ENCODE measurements at places on chromosomes 11 and 22.

DNA sequence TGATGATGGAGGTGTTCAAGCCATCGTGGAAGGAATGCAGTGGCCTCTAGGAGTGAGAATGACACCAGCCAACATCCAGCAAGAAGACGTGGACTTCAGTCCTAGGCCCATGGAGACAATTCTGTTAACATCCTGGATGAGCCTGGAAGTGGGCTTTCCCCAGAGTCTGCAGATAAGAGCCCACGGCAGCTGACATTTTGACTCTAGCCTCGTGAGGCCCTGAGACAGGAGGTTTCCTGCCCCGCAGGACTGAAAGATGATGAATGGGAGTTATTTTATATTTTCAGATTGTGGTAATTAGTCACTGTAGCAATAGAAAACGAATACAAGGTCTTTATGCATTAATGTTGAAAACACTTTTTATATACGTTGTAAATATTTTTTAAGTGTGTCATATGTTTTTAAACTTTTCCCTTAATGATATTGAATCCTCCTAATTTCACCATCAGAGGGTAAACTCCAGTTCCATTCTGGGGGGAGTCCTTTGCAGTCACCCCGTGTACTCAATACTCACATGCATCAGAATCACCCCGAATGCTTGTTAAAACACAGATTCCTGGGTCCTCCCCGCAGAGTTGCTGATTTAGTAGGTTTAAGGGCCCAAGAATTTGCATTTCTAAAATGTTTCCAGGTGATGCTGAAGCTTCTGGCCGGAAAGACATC, 570 bp upstream of the TPCN2 start:
- no peak for DNase-seq

- DNase-seq: no peak
Measured at GRCh38 chr11:17443423-17443822, 33.2 kb downstream of the ABCC8 start.

- no peak for DNase-seq
Measured at GRCh38 chr11:102781676-102782075, 1.2 kb upstream of the MMP10 start.

DNA sequence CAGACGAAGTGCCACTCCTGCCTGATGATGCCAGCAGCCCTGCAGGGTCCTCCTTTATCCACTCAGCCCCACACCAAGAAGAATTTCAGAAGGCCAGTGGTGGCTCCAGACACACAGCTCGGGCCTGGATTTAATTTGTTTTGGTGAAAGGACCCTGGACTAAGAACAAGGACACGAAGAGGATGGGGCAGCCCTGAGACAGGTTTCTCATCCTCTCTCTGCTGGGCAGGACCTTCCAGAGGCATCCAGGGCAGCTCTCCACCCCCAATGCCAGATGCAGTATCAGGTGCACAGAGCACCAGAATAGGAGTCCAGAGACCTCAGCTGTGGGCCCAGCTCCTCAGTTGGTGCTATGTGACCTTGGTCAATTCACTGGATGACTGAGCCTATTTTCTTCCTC, 72.0 kb downstream of the TRIM29 start:
- DNase-seq: no peak

DNA sequence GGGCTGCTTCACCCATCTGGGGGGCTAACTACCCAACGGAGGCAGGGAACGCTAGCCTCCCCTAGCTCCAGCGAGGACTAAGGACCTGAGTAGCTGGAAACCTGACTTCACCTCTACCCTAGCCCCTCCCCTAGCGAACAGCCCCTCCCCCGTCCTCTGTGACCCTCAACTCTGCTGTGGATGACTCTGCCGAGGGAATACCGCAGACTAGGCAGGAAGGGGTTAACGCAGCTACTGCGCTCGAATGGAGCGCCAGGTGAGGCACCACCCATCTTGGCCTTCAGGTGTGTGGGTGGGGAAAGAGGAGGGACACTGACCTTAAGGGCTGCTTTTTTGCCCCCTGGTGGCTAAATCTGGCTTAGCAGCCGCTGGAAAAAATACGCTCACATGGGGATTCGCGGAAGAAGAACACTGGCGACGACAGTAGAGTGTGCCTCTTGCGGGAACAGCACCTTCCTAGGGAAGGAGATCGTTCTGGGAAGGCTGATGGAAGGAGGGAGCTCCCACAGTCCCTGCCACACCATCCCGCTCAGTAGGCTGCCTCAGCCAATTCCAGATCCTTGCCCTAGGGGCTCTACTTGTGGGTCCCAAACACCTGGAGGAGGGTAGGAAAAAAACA, 4.5 kb upstream of the BCL9L start:
- DNase-seq: peak; percentile 57

- no peak for DNase-seq
Measured at GRCh38 chr22:28627791-28628190, 51.8 kb downstream of the TTC28 start.

DNA sequence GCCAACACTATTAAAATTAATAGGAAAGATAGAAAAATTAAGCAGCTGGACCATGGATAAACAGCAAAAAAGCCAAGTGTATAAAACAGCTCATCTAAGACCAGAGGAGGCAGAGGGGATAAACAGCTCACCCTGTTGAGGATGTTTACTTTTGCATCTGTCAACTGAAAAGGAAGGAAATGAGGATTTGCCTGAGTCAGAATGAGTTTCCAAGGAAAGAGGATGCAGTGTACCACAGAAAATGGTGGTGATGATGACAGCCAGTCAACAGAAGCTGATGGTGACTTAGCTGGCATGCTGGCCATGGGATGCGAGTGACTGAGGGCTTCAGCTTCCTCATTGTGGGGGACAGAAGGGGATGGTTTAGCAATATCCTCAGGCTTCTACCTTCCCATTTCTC, 183.5 kb downstream of the KIRREL3 start:
- peak; percentile 64 for DNase-seq

GRCh38 chr22:45476814-45477213, 25.9 kb upstream of the FBLN1 start:
- DNase-seq: peak; percentile 21

- DNase-seq: peak; percentile 84
Measured at GRCh38 chr11:12704049-12704448, 29.8 kb downstream of the TEAD1 start.

DNA sequence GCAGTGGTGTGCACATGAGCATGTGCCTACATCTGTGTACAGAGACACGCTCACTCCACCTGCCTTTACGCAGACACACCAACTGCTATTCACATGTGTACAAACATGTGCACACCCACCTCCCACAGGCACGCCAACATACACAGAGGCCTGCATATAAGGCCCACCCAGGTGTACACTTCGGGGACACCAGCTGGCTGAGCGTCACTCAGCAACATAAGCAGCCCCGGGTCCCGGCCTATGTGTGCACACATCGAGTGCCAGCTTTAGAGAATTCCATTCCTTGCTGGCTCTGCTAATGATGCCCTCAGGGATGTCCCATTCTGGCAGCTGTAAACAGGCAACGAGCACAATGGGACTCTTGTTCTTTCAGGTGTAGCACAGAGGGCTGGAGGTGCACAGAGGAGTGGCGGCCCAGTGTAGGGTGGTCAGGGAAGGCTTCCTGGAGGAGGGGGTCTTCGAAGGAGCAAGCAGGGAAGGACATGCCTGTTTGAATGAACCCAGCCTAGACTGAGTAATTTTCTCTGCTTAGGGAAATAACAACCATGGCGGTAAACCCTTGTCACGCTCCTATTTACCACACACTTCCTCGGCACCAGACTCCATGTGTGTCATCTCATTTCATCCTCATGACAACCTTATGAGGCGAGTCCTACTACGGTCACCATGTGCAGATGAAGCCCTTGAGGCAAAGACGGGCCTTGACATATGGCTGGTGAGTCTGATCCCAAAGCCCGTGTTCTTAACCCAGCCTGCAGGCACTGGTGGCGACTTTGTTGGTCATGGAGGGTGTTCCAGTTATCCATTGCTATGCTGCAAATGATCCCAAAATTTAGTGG, 35.1 kb downstream of the RPL3 start:
- no peak for DNase-seq

DNA sequence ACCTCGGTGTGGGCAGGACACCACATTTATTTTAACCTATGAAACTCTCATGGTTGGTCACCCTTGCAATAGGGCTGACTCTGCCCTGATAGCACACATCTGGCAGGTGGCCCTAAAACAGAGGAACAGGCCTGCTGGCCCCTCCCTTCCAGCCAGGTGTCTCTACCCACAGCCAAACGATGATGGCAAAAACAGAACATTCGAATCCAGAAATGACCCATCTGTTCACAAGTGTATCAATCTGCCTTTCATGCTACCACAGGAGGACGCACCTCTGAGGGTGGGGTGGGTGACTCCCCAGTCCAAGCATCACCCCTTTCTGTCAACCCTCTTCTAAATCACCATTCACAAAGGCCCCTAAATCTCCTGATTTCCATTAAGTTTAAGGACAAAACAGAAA, 118.1 kb downstream of the ETS1 start:
- no peak for DNase-seq

DNA sequence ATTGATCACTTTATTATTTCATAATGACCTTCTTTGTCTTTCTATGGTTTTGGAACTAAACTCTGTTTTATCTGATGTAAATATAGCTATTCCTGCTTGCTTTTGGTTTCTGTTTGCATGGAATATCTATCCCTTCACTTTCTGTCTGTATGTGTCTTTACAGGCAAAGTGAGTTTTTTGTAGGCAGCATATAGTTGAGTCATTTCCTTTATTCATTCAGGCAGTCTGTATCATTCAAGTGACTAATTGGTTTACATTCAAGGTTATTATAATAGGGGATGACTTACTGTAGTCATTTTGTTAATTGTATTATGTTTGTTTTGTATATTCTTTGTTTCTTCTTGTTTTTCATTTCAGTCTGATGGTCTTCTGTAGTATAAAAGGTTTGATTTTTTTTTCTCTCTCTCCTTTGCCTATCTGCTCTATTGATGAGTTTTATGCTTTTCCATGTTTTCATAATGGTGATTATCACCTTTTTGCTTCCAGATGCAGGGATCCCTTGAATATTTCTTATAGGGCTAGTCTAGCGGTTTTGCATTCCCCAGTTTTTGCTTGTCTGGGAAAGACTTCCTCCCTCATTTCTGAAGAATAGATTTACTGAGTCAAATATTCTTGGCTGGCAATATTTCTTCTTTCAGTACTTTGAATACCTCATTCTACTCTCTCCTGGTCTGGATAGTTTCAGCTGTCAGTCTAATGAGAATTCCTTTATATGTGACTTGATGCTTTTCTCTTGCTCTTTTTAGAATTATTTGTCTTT, 50.4 kb downstream of the GDPD4 start:
- peak; percentile 63 for DNase-seq

DNA sequence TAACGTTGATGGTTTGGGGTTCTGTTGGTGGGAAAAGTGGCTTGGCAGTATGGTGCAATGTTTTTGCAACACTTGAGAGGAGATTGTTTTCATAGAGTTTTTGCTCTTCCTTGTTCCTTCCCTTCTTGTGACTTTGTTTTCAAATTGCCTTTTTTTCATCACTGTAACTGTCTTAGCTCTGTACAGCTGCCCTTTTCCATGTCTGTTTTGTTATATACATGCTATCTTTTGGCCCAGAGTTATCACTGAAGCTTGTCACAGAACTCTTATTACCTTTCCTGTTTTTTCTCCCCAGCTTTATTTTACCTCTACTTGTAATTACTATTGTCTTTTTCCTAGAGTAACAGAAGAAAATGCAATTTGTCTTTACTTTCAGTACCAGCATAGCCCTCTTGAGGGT, 154.1 kb downstream of the DDX10 start:
- no peak for DNase-seq

All from HFFc6 (cell line).